ENCODE measurements at places on chromosomes 11 and 22. TPM values are rescaled to one million over a fixed set of nuclear protein-coding genes. Genes with fewer than 3 reads are reported as not detected.

GRCh38 chr22:42397332-42398249, 34.6 kb downstream of the NFAM1 start:
- no peaks in the 10 kb centered on the region for H3K4me1 ChIP-seq
- DNase-seq = no peak
- no peaks in the 10 kb centered on the region for H3K27me3 ChIP-seq
- no peak overlapping the region for H3K4me3 ChIP-seq

- H3K4me3 ChIP-seq = peak overlapping the region; percentile 27
- peak; percentile 82 for DNase-seq
- H3K4me1 ChIP-seq = peaks cover 5% of the 10 kb centered on the region
- H3K36me3 ChIP-seq = no peaks in the 10 kb centered on the region
These were observed 25.5 kb downstream of the SCGB1A1 start for GRCh38 chr11:62444236-62444833.

- H3K36me3 ChIP-seq = no peaks in the 10 kb centered on the region
- H3K4me1 ChIP-seq = no peaks in the 10 kb centered on the region
- no peak overlapping the region for H3K4me3 ChIP-seq
- no peak for DNase-seq
- H3K27ac ChIP-seq = no peak overlapping the region
- H3K27me3 ChIP-seq = no peaks in the 10 kb centered on the region
These were observed 76.5 kb downstream of the TMPRSS5 start for GRCh38 chr11:113629562-113629961.

GRCh38 chr11:10653261-10653660, 40.3 kb downstream of the IRAG1 start:
- no peak overlapping the region for H3K4me3 ChIP-seq
- H3K4me1 ChIP-seq = no peaks in the 10 kb centered on the region
- DNase-seq = no peak

MPZL2 gene
- 48.7 TPM for total RNA-seq

DNA sequence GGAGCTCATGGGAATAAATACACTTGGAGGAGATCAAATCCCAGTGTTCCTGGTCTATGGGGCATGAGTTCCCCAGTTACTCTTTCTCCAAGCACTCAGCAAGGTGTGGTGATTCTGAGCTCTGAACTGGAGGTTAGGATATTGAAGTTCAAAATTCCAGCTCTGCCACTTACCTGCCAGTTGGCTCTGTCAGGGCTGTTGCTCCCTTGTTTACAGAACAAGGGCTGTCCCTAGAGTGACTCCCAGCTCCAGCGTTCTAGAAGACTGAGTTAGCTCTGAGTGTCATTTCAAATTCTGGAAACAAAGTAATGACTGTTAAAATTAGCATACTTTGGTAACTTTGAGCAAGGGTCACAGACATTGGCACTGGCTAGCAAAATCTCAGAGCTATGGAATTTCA, 69.7 kb upstream of the ZBED5 start:
- H3K4me1 ChIP-seq = no peaks in the 10 kb centered on the region
- no peak overlapping the region for H3K4me3 ChIP-seq
- H3K27me3 ChIP-seq = no peaks in the 10 kb centered on the region
- no peak for DNase-seq

DNA sequence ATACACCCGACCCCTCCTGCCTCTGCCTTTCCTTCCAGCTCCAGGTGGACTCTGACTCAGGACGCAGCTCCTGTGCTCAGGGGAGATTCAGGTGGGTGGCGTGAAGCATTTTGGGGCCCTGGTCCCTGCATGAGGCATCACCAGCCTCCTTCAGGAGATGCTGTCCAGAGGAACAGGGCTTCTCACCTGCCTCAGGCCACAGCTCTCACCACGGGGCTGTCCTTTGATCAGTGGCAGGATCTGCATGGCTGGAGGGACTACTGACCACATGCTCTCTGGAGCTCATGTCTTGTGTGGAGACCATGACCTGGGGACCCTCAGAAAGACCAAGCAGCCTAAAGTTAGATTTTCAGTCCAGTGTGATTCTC, 58.8 kb downstream of the GGTLC2 start:
- DNase-seq = no peak
- no peak overlapping the region for H3K4me3 ChIP-seq
- no peaks in the 10 kb centered on the region for H3K4me1 ChIP-seq

DNA sequence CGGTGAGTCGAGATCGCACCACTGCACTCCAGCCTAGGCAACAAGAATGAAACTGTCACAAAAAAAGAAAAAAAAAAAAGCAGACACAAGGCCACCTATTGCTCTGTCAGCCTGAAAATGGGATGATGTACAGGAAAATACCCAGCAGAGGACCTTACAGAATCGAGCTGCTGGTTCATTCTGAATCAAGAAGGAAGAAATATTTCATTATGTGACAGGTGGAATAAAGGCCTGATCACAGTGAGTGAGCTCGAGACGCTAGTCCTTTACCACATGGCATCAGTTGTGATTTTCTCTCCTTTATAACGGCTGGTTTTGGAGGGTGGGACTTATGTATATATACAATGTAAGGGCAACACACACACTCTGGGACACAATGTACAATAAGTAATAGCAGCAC, 340.0 kb downstream of the LARGE1 start:
- H3K27me3 ChIP-seq = no peaks in the 10 kb centered on the region
- H3K4me1 ChIP-seq = no peaks in the 10 kb centered on the region
- no peaks in the 10 kb centered on the region for H3K36me3 ChIP-seq

MFNG gene
- total RNA-seq = 71.2 TPM

ARHGAP8 gene
- not detected for total RNA-seq

CCDC116 gene
- not detected for total RNA-seq

BACE1 gene
- 27.7 TPM for total RNA-seq

GRCh38 chr11:61949169-61950034, 749 bp upstream of the BEST1 start:
- no peaks in the 10 kb centered on the region for H3K4me1 ChIP-seq
- H3K27ac ChIP-seq = peak overlapping the region; percentile 77
- no peaks in the 10 kb centered on the region for H3K27me3 ChIP-seq
- H3K4me3 ChIP-seq = no peak overlapping the region
- DNase-seq = peak; percentile 95
- H3K36me3 ChIP-seq = no peaks in the 10 kb centered on the region

Data from uterus (tissue), 4 donors.